Activated T-cell treated with anti-CD3 and anti-CD28 coated beads for 48 hours (primary cell): ENCODE measurements at places on chromosomes 3 and 15.

GRCh38 chr15:38192496-38192895, 60.1 kb upstream of the SPRED1 start:
- no peak for DNase-seq

GRCh38 chr15:47959617-47960413, 161.0 kb upstream of the SLC24A5 start:
- no peak for DNase-seq

- DNase-seq: no peak
Measured at GRCh38 chr3:155217591-155217990, 75.9 kb downstream of the STRIT1 start.

- DNase-seq: no peak
Measured at GRCh38 chr15:64754663-64755426, 20.5 kb downstream of the RBPMS2 start.

DNA sequence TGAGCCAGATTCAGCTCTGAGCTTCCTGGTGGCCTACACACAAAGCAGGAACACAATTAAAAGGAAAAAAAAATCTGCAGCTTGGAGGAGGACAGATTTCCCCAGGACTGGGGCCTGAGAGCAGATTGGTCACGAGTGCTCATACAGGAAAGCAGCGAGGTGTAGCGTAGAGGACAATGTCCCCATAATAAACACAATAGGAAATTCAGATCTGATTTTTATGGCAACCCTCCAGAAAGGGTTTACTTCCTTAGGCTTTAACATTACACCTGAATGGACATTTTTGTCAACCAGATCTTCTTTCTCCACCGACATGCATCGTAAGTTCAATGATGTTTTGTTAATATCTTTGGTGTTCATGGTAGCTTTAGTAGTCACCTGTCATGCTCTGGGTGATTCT, 23.3 kb downstream of the SLC6A20 start:
- no peak for DNase-seq

DNA sequence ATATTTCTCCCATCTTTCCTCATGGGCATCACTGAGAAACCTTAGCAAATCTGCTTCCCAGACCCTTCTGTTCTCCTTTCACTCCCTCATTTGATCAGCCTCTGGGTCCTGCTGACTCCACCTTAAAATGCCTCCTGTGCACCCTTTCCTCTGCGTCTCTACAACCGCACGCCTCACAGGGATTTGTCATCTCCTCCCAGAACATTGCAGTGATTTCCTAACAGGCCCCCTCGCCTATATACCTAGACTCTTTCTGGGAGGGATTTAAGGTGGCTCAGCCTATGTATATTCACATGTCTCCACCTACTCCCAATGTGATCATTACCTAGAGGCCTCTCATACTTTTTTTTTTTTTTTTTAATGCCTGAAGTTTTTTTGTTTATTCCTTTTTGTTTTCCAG, 69.2 kb downstream of the LIPC start:
- DNase-seq: no peak

DNA sequence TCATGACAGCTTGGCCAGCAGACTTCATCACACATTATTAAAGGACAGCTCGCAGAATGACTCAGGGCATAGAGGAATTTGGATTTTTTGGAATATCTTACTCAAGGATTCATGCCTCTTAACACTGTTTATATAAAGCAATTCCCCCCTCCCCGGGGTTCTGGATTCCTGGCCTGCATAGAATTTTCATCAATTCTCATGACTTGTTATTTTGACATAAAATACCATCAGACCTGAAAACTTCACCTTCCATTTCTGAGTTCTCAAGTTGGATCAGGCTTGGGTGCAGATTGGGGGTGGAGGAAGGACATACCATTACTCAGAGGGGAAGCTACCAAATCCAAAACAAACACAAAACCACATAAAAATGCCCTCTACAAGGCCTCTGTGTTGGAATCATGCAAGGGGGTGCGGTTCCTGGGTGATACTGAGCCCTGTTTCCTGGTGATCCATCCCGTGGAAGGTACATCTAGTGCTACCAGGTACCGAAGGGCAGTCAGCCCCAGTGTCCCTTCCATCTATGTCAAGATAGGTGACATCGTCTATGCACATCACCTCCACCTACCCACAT, 95.3 kb downstream of the DAPK2 start:
- no peak for DNase-seq

DNA sequence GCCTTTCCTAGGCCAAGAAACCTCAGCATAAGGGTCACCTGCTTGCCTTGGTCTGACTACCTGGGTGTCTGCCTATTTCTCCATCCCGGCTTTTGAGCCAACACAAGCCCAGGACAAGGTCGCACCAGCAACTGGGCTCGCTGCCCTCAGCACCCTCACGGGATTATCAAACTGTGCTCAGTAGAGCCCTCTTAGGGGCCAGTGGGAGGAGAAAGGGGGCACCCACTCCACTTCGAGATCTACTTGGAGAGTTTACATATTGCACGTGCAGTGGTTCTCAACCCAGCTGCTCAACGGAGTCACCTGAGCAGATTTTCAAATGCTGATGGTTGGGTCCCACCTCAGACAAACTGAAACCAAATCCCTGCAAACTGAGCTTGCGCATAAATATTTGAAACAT, 31.1 kb downstream of the TSPAN3 start:
- no peak for DNase-seq

GRCh38 chr3:31106204-31106603, 211.7 kb upstream of the GADL1 start:
- DNase-seq: no peak

DNA sequence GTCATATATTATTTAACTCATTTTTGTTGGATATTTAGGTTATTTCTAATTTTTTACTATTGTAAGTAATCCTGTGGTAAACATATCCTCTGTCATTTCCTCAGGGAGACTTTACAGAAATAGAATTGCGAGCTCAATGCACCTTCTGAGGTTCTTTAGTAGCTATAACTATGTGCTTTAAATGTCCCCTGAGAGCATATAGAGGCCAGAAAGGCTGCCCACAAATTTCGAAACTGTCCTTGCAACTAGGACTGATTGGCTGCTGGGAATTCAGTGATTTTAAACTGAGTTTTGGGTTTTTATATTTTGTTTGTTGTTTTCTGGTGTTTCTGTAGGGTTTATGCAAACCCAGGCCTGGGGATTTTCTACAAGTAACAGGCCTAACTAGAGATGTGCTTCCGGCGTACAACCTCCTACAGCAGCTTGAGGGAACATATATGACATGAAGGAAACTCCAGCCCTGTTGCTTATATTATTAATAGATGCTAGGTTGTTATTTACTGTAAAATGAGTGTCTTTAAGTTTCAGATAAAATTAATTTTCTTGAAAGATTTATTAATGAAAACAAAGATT, 29.1 kb upstream of the P4HTM start:
- DNase-seq: no peak

GRCh38 chr3:145333931-145334330, 827.1 kb downstream of the PLOD2 start:
- no peak for DNase-seq
